ENCODE measurements at places on chromosomes 5 and 9.

DNA sequence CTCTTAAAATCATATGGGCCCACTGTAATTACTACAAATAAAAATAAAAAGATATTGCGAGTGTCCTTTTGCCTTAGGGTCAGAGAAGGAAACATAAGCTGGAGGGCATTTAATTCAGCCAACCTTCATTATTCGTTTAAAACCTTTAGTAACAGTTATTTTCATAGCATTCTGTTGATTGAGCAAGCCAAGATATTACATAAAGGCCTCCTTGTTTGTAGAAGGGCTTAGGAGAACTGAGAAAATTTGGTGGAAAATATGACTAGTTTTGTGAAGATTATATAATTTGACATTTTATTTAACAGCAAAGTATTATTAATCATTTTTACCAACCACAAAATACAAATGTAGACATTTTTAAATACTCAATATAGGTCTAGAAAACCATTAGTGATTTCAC is 62.2 kb downstream of the COX7C start:
- DNase-seq = no peak

- DNase-seq = no peak
These were observed 3.8 kb upstream of the FBXW11 start for GRCh38 chr5:172010278-172010677.

GRCh38 chr9:127393645-127394044 is 3.3 kb upstream of the SLC2A8 start:
- DNase-seq = no peak

DNA sequence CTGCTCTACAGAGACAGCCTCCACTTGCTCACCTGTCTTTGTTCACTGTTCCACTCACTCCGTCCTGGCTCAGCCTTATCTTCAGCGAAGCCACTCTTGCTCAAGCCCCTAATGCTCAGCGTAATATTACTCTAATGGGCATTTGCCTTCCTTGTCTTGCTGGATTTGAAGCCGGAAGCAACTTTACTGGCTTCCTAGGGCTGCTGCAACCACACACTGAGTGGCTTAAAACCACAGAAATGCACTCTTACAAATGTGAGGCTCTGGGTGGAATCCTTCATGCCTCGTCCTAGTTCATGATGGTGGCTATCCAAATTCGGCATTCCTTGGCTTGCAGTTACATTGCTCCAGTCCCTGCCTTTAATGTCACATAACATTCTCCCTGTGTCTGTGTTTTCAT is 85.5 kb upstream of the MARCHF11 start:
- DNase-seq = no peak

- no peak for DNase-seq
These were observed 47.1 kb downstream of the SLC38A9 start for GRCh38 chr5:55665065-55665464.

All from fibroblast of skin of left quadriceps (primary cell).